ENCODE measurements at places on chromosomes 2 and 18. TPM values are rescaled to one million over a fixed set of nuclear protein-coding genes. Genes with fewer than 3 reads are reported as not detected.

- no peak for DNase-seq
These were observed 315.0 kb downstream of the LPIN1 start for GRCh38 chr2:12061286-12062052.

DNA sequence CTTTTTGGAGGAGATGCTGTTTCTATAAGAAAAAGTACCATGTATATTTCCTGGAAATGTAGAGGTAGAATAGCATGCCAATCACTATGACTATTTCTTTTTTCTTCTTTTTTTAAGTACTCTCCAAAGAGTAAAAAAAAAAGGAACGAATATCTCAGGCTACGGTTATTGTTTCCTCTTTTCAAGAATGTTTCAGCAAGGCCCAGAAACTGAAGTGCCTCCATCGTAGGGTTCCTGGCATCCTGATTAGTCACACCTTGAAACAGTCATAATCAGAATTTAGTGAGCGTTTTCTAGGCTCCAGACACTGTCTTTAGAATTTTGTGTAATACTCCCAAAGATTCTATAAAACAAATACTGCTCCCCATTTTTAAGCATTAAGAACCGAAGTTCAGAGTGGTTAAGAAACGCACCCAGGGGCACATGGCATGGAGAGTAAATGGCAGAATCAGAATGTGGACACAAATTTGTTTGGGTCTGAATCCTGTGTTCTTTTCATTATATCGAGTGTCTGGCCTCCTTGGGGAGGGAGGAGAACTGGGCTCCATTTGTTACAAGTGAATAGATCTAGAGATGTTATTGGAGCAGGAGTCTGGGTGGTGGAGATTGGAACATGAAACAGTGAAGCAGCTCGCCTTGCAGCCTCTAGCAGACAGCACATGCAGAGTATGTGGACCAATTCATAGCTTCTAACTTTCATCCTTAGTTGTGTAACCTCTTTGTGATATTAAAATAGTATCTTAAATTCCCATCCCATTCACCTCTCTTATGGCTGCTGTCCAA lies 26.7 kb downstream of the ZEB2 start:
- no peak for DNase-seq

- DNase-seq = no peak
These were observed 59.3 kb downstream of the MYL12B start for GRCh38 chr18:3321133-3321812.

DNA sequence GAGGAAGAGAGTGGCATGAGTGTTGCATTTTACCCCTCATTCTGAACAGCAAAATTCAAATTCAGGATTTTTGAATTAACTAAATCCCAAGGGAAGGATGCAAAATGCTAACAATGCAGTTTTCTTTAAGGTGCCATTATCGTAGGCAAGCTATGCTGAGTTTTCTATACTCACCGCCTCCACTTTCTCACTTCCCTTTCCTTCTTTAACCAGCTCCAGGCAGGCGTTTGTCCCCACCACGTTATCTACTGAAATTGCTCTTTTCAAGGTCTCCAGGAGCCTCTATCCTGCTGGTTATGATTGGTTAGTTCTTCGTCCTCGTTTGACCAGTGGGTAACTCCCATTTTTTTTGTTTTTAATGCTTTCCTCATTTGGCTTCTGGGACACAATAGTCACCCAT lies 1.8 kb upstream of the CPO start:
- no peak for DNase-seq

DNA sequence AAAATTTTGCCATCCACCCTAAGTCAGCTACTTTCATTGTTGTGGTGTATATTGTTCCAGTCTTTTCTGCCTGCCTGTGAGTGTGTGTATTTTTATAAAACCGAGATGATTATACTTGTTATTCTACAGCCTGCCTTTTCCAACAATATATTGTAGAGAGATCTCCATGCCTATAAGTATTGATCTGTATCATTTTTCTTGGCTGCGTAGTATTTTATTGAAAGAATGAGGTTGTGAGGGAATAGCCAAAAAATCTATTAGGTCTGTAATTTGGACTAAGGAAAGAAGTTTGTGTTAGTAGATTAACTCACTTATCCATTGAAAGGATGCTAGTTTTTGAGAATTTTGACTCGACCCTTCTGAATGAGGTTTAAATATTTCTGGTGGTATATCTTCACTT lies 34.9 kb downstream of the PPM1B start:
- DNase-seq = no peak

DNA sequence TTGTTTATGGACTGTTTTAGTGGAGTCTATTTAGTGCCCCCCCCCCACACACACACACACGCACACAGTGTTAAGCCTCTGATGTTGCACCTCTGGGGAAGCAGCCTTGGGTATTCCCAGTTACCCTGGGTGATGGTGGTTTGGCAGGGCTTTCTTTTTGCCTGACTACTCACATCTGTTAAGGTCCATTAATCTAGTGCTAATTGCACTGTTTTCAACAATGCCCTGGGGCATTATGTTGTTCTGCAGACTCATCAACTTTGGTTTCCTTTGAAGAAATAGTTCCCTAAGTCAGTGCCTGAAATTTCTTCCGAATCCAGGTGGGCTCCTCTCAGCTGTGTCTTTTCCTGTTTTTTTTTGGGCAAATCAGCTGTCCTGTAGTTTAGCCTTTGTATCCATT lies 34.7 kb downstream of the SPOPL start:
- DNase-seq = no peak

DNA sequence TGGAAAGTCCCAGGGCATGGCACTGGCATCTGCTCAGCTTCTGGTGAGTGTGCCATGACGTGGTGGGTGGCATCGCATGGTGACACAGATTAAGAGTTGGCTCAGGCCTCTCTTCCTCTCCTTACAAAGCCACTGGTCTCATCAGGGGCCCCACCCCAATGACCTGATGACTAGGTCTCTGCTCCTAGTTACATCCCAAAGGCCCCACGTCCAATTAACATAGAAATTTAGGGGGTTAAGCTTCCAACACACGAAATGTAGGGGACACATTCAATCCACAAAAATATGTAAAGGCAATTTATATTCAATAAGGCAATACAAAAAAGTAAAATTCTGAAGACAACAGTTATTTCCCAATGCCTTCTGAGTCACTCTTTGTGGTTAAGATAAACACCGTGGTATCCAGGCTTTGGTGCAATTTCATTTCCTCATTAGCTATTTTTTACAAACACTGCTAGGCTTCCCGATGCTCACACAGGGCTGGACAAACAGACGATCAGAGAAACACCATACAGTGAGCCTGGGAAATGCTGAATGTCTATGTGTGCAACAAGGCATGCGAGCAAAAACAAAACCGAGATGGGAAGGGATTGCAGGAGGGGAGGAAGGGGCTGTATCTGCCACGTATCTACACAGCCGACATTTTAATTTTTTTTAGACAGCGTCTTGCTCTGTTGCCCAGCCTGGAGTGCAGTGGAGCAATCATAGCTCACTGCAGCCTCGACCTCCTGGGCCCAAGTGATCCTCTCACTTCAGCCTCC lies 67.2 kb downstream of the MBP start:
- DNase-seq = peak; percentile 79

DNA sequence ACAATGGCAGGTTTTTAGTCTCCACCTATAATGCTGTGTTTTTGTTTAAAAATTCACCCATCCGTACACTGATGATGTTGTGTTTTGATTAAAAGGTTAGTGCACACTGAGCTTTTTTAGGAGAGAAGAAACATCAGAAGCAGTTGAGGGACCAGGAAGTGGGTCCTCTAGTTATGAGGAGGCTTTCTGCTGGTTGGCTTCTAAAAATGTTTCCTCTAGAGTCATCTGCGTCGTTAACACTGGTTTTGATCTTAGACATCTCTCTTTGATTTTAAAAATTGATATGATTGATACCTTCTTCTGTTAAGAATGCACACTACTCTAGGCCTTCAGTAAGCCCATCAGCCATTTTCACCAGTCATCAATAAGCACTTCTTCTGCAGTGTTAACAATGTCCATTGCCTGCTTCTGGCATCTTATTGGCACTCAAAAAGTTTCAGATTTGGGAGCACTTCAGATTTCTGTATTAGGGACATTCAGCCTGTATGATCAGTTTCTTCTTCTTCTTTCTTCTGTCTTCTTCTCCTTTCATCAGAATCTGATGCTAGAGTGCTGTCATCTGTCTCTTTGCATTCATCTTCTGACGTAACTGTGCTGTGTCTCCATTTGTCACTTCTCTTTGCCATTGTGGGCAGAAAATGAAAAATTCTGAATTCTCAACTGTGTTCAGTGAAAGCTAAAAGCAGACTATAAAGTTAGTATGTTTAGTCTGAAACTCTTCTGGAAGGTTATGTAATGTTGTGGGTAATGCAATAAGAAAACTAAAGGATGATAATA lies 56.3 kb downstream of the PHLPP1 start:
- DNase-seq = no peak

DNA sequence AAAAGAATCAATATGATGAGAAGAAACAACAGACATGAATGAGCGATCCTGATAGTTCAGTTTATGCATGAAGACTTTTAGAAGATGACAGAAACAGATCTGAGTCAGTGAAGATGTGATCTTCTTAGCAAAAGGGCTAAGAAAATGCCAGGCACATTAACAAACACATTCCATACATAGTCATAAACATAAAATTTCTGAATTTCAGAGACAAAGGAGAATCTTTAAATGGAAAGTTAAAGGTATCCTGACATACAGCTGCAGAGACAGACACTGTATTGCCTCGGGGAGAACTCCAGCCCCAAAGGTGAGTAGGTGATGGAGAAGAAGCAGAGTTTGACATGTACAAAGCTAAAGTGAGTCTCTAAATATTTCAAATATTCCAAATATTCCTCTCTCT lies 40.6 kb upstream of the FN1 start:
- no peak for DNase-seq

- DNase-seq = no peak
These were observed 106.6 kb downstream of the MAPK4 start for GRCh38 chr18:50666536-50666935.

DNA sequence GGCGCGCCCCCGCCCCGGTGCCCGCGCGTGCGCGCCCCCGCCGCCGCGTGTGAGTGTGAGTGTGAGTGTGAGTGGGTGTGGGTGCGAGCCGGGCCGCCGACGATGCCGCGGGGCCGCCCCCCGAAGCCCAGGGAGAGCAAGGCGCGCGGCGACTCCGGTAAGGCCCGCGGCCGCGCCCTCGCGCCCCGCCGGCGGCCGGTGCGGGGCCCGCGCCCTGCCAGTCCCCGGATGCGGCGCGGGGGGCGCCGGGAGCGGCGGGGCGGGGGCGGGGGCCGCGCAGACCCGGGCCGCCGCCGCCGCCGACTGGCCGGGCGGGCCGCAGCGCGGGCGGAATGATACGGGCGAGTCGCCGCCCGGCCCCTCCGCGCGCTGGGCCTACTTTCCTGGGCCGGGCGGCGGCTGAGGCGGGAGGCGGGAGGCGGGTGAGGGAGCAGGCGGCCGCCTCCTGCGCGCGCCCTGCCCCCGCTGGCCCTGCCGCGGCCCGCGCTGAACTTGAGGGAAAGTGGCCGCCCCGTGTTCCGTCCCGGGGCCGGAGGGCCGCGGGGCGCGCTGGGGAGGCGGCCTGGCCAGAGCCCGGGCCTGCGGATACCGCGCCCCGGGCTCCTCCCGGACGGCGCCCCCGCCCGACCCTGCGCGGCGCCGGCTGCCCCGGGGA lies at the start of gene ZNF236:
TSS of gene ZNF236 (plus strand) at position 52 of the 655 bp plus-strand sequence. CDS start at position 103, 51 bp downstream.
- peak; percentile 91 for DNase-seq

- no peak for DNase-seq
These were observed 147.1 kb downstream of the CCBE1 start for GRCh38 chr18:59550174-59550516.

- no peak for DNase-seq
These were observed 875.8 kb downstream of the EPHA4 start for GRCh38 chr2:220696280-220696669.

- DNase-seq = no peak
These were observed 126.6 kb downstream of the ZNF532 start for GRCh38 chr18:58991167-58991798.

- DNase-seq = no peak
These were observed 215.3 kb downstream of the RND3 start for GRCh38 chr2:150271952-150272802.

DNA sequence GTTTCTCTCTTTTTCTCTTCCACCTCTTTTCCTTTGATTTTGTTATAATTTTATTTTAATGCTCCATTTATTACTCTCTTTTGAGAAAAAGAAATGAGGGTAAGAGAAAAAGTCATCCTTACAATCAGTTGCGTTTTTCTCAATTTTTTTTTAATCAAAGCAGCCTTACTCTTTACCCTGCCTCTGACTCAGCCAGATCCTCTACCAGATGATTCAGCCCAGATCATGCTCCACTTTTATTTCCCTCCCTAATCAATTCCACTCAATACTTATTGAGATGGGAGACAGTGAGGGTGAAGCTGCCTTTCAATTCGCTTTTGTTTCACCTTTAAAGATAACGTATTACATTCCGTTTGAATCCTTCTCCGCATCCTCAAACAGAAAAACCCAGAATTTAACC lies 337.9 kb downstream of the SATB2 start:
- no peak for DNase-seq

DNA sequence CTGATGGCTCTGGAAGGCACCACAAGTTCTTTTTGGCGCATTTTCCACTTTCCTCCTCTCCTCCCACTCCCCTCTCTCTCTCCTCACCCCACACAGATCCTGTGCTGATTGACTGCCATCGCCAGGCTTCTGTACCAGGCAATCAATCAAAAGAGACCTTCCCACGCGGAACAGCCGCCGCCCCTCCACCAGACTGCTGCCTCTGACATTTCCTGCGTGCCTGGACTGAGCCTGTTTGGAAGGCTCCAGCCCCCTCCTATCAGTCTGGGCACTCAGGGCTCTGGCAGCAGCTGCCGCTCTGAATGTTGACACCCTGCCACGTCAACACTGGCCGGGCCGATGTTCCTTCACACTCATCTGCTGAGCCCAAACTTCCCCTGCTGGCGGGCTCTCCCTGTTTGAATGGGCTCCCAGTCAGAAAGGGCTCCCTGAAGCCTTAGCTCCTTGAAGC lies 467.7 kb downstream of the EPHA4 start:
- DNase-seq = peak; percentile 93

GRCh38 chr18:3593381-3593903 lies 143.5 kb downstream of the TGIF1 start:
- no peak for DNase-seq

DNA sequence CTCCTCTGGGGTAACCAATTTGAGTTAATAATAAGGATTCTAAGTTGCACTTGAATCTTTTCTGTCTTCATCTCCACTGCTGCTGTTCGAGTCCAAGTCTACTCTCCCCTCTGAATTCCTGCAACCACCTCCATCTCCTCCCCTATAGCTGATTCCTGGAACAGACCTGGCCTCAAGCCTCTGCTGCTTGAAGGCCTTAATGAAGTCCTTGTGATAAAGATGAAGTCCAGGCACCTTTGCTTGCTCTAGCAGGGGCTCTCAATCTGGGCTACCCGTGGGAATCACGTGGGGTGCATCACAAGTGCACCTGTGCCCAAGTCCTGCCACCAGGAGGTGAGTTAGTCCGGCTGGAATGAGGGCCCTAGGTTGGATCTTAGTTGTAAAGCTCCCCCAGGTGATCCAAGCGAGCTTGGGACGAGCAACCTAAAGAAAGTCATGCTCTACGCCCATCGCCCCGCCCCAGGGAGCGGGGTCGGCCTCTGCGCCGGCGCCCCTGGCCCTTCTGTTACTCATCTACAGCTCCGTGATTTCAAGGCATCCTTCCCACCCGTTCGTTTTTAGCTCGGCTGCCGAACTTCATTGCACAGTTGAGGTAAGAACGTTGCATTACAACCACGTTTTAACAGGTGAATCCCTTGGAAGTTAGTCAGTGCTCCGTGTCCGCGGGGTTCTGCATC lies 905 bp upstream of the IAH1 start:
- DNase-seq = no peak

The CXCR4 gene
- 3.5 TPM for total RNA-seq

The PMAIP1 gene
- not detected for total RNA-seq

The SERPINB12 gene
- not detected for total RNA-seq

The ZNF24 gene
- 56.5 TPM for total RNA-seq

The GCG gene
- not detected for total RNA-seq

The CNDP1 gene
- total RNA-seq = not detected

The AQP12A gene
- not detected for total RNA-seq

The NDC80 gene
- total RNA-seq = 1.1 TPM

The SERPINB2 gene
- not detected for total RNA-seq
